Activated CD8-positive, alpha-beta T cell treated with anti-CD3 and anti-CD28 coated beads, Interleukin-2, amount 10 ng/mL, durations not matched to agents 7 days and 5 days (primary cell): ENCODE measurements at places on chromosomes 3 and 15. TPM values are rescaled to one million over a fixed set of nuclear protein-coding genes. Genes with fewer than 3 reads are reported as not detected.

DNA sequence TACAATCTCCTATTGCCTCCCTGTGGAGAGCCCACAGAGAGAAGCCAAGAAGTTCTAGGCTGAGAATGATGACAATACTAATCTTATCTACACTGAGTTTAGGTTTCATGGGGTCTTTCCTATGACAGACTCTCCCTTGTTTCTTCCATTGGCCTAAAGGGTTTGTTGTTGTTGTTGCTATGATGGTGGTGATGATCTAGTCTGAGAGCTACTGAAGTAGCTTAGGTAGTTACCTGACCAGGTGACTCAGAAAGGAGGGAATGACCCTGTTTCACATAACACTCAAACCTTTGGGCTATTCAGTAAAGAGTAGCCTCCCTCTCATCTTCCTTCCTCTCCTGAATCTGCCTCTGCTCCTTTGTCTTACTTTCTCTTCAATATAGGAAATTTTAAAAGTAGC lies 170.2 kb downstream of the GMNC start:
- DNase-seq, result no peak

DNA sequence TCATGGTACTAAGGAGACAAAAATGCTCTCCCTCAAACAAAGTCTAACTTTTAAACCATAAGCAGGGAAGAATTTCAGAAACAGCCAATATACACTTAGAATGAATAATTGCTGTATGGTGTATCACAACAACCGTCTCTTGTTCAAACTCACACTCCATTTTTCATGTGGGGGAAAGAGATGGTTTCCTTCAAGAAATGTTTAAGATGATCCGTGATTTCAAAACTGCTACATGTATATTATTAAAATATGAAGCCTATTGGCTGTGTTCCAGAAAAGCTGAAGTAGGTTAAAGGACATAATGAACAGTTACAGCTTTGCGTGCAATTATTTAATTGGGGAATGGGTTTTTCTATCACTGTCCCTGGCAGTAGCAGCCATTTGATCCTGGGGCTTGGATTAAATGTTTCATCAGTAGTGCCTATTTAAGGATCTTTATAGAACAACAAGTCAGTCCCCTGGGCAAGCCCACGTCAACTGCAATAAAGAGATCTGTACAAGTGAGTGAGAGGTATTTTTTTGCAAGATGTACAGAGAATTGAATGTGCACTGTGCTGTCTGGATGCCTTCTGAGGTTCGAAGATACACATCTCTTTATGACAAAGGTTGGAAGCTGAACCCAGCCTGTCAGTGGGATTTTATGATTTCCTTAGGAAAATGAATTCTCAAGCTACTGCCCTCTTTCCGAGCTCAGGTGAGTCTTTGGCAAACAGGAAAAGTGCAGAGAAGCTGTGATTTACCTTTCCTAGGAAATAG lies 337.2 kb upstream of the RARB start:
- no peak for DNase-seq

DNA sequence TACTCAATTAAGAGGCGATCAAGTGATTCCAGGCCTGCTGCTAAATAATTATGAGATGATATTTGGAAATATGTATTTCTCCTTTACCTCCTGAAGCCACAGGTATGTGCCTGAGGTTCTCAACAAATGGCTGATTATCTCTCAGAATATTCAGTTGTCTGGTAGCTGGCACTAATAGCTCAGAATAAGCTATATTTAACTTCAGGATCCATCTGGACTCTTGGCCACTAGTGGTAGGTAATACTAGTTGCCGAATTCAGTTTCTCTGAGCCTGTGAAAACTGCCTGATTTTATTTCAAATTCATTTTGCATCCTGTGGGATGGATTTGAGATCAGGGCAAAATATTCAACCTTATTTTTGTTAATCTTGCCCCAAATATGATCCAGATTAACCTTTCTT lies 499.0 kb downstream of the DIPK2A start:
- no peak for DNase-seq

- DNase-seq, result peak; percentile 44
These were observed 20.9 kb downstream of the TRPM1 start for GRCh38 chr15:31080591-31081014.

- no peak for DNase-seq
These were observed 19.5 kb upstream of the DOCK3 start for GRCh38 chr3:50655009-50655830.

C3orf18 gene
- total RNA-seq, result 61.6 TPM
